ENCODE measurements at places on chromosomes 6 and 20.
A peak's percentile ranks its signal among the peaks of the same experiment; 100 is the strongest.

- DNase-seq = no peak
These were observed 17.5 kb downstream of the NAPB start for GRCh38 chr20:23403751-23404150.

DNA sequence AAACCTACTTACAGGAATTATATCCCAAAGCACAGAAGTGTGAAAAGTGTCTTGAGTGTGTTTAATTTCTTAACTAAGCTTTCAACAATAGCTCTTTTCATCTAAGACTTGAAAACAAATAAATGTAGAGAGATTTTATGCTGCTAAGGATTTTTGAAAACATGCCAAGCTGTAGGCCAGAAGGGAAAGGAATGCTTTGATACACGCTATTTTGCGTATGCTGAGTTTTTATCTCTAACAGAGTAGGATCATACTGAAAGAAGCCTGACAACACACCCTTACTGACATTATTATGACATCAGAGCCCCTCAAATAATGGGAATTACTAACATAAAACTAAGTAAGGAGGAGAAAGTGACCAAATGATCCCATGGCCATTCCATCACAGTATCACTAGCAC, 265.5 kb downstream of the KHDC1L start:
- no peak for DNase-seq

GRCh38 chr6:158019416-158019815, 37.8 kb downstream of the SYNJ2 start:
- no peak for DNase-seq

DNA sequence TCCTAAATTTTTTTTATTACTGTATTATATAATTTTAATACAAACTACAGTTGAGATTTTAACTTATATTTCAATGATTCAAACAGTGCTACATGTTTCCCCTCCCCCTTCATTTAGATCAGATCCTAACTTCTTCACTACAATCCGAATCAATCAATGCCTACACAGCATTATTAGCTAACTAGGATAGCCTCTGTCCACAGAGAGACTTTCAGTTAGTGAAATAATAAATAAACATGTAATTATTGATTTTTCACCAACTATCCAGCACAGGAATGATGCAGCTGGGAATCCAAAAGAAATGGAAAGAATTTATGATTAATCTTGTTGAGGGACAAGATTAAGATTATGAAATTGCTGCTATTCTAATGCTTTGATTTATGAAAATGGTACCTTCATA, 163.7 kb downstream of the PHF3 start:
- no peak for DNase-seq

DNA sequence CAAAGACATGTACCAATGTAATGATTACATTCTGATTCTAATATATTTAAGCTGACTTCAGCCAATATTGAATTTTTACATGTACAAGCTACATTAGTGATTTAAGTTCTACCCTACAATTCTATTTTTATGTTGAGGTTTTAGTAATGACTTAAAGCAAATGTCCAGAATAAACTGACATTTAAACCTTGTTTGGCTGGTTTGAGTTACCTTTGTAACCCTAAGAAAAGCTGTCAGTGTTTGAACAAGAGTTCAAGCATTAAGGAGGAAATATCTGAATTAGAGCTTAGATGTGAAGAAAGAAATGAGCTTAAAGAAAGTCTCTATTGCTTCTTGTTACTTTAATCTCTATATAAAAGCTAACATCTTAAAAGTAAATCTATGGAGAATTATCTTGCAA, 710.6 kb upstream of the EPHA7 start:
- DNase-seq = no peak

GRCh38 chr6:252775-253535, 39.3 kb upstream of the DUSP22 start:
- DNase-seq = no peak

- DNase-seq = no peak
These were observed 54.6 kb downstream of the FARS2 start for GRCh38 chr6:5315881-5316280.

DNA sequence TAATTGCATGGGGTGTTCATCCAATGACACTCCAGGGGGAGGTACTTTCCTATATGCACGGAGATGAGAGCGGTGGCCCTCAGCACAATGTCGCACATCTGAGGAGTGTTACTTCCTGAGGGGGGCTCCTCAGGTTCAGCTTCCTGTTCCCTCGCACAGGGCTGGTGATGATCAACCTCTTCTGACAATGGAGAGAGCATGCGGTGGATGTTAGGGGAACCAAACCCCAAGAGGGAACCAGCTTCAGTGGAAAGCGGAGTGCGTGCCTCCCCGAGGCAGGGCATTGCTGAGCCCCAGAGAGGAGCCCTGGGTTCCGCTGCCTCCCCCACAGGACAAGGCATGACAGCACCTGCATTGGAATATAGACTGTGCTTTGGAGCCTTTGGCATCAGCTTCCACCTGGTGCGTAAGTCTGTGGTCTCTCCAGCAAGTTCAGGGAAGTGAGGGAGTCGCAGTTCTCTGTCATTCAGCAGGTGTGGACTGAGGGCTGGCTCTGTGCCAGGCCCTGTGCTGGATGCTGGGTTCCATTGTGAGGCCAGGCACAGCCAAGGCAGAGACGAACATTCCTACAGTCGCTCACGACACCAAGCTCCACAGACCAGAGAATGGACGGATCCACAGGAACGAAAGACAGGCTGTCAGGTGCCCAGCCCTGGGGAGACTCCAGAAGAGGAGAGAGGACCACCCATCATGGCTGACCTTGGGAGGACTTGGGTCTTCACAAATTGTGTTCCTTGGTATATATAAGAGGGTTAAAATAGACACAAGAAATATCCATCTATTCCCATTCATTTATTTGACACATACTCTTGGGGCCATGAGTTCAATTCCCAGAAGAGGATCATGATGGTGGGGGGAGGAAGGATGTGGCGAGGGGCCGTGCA, 3.9 kb upstream of the ZNF831 start:
- DNase-seq = no peak

DNA sequence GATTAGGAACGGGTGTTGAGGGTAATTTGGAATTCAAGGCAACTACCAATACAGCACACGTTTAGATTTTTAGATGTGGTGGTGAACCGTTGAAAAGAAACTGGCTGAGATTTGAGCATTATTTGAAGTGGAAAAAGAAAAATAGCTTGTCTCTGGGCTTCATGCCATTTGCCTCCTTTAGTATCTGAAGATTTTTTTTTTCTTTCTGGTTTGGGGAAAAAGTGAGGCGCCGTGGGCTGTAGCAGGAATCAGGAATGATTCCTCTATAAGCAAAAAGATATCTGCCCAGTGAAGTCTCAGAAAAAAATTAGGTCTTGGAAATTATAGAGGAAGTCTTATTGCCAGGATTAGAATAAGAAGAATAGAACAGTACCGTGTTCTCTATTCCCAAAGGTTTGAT, 88.5 kb downstream of the RPS12 start:
- no peak for DNase-seq

- peak; percentile 11 for DNase-seq
These were observed 60.2 kb upstream of the KCNQ5 start for GRCh38 chr6:72561629-72562028.

DNA sequence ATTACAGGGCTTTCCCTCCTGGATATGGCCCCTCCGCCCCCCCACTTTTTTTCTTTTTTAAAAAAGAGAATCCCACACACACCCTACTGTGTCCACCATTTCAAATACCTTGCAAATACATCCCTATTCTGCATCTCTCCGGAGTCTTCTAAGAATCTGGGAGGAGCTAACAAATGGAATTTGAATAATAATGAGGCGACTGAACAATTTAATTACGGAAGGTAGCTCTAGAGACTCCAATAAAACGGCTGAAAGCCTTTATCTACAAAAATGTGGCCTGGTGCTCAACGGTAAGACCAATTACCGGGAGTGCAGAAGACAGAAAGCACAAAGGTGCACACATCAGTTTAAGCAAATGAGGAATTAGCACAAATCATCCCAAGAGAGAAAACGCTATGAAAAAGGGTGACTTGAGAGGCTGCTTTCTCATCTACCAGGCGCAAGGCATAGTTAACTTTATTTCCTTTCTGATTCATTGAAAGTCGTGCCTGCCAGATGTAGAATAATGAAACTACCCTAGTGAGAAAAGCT, 1.8 kb downstream of the RRAGD start:
- no peak for DNase-seq
